Activated CD4-positive, alpha-beta T cell treated with anti-CD3 and anti-CD28 coated beads, Interleukin-2, Interleukin-6, amounts not matched to agents 100 ng/mL and 50 ng/mL, durations not matched to agents 16 hours and 8 hours (primary cell): ENCODE measurements at places on chromosomes 5 and 9.

DNA sequence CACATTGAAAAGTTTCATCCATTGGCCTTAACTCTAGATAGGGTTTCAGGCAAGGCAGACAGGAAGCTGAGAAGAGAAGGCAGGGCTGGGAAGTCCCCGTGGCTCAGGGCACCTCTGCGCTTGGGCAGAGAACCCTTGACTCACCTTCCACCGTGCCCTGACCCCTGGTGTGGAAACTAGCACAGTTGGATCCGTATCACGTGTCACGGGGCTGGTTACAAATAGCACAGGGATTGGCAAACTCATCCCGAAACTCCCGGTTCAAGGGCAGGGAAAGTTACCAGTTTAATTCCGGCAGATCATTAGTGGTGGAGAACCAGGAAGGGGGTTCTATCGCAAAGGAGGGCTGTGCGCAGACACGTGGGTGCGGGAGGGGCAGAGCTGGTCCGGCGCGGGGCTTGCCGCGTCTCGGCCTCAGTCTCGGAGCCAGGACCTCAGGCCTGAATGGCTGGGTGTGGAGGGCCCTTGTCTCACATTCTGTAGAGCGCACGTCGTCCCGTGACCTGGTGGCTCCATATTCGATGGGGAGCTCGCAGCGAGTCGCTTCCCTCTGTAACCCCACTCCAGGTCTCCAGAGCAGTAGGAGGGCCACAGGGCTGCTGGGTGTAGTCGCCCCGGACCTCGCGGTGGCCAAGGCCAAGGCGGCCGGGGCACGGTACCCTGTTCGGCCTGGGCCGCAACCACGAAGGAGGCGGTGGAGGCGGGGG, 771 bp upstream of the TMEM171 start:
- DNase-seq = peak; percentile 28

DNA sequence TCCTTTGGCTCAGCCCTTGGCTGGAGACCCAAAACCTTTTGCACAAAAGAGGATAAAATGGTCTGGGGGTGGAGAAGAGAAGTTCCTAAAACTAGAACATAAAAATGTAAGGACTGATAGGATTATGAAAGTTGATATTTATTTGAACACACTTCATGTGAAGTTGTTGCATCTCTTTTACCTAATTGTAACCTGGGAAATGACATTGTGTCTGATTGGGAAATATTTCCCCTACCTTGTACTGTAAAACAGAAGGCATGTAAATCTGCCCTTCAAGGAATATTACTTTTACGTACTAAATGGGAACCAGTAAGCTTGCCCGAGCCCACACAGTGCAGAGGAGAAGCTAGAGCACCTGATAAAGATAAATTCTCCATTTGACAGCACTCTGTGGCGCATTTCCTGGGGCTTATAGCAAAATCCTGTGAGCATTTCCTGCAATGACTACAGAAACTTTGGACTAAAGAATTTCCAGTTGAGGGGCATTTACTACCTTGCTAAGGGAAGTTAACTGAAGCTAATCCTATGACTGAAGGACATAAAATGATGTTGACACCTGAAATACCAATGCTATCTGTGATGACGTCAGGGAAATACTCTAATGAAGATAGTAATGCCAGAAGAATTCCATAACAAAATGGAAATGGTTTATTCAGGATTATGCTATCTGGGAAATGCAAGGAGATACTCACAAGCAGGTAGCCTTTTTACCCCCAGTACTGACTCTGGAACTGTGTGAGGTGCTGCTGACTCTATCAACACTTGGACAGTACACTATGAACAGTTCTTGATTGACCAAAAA, 78.3 kb upstream of the LIFR start:
- DNase-seq = no peak

DNA sequence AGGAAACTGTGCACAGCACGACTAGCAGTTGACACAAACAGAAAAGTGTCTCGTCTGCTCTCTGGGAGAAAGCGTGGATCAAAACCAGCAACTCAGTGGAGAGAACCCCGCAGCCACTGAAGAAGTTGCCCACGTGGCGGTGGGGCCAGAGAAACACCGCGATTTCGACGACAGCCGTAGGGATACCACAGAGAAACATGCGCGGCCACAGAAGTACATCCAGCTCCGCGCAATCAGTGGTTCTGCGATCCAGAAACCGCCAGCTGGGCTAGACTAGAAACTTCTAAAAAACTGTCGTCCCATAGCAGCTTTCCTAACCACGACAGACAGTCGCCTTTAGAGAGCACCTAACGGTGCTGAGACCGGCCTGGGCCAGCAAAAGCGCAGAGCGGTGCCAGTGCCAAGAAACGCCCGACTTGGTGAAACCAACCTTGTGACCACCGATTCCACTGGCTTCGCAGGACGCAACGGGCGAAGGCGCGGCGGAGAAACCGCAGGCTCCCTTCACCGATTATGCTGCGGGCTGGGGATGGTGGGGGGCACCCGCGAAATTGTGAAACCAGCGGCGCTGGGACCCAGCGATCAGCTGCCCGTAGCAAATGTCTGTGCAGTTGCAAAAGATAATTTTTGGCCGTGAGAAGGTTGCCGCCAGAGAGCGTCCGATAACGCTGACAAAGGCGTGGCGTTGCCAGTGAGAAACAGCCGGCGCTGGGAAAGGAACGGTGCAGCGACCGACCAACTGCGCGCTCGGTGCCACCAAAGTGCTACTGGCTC, 2.7 kb upstream of the ANXA2R start:
- peak; percentile 85 for DNase-seq

DNA sequence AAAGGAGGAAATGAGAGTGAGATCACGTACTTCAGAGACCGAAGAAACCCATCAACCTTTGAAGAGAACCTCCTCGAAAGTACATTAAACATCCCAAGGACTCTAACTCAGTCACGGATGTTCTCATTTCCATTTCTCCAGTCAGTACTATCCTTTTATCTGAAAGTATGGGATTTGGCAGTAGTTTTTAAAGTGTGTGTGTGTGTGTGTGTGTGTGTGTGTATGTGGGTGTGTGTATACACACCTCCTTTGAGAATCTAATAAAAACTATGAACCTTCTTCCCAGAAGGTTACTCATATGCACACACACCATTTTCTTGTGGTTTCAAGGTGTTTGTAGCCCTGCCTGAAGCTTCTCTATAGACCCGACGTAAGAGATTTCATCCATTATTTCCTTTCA, 53.9 kb downstream of the PRDM6 start:
- no peak for DNase-seq

- DNase-seq = no peak
These were observed 231.0 kb downstream of the GLIS3 start for GRCh38 chr9:4068914-4069313.

- DNase-seq = no peak
These were observed 75.6 kb upstream of the ZSWIM6 start for GRCh38 chr5:61256474-61256873.

- DNase-seq = no peak
These were observed 670 bp upstream of the FBP1 start for GRCh38 chr9:94639999-94640376.

DNA sequence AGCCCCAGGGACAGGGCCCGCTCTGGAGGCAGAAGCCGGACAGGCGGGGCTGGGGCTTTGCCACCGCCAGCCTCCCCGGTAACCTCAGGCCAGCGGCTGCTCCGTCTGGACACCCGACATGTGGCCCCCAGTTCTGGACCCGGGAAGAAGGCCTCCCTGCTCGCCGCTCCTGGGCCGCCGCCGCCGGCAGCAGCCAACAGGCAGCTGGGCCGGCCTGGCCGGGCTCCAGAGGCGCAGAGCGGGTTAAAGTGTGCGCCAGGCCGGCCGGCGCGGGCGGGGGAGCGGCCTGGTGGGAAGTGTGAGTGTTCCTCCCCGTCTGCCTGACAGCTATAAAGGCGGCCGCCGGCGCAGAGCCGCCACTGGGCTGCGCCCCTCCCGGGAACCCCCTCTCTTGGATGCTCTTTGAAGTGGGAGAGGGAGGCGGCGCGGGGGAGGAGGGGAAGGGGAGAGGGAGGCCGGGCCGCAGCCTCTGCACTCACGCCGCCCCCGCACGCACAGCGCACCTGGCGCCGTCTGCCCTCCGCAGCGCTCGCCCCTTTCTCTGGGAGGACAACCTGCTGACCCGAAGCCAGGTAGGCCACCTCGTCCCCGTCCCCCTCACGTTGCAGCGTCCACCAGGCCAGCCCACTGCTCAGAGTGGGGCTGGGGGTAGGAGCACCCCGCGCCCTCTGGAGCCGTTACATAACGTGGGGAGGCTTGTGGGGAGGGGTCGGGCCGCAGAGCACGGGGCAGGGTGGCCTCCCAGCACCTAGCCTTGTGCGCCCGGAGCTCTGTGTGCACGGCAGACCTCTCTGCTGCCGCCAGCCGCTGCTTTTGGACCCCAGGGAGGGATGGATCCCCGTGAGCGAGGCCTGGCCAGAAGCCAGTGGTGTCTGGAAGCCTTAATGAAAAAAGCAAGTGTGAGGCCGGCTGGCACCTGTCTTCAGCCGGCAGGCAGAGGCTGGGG, at the start of gene ADAMTSL2:
Gene ADAMTSL2 (plus strand): TSS at position 359 of the 946 bp plus-strand sequence. CDS start 2,009 bp downstream, outside the sequence.
- DNase-seq = no peak

DNA sequence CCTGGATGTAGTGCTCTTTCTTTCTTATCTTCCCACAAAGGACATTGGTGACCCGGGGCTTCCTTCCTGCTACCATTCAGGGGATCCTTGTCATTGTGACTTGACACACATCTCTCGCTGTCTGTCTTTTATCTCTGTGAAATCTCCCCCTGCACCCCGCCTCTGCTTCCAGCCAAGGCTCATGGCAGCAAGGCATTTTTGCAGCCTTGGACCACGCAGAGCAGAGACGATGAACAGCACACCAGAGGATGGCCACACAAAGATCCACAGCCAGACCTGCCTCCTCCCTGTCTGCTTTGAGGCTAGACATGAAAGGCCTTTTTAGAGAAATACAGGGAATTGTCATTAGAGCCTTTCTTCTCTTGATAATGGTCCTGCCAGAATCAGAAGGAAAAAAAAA, 549.1 kb downstream of the CDK5RAP2 start:
- no peak for DNase-seq

DNA sequence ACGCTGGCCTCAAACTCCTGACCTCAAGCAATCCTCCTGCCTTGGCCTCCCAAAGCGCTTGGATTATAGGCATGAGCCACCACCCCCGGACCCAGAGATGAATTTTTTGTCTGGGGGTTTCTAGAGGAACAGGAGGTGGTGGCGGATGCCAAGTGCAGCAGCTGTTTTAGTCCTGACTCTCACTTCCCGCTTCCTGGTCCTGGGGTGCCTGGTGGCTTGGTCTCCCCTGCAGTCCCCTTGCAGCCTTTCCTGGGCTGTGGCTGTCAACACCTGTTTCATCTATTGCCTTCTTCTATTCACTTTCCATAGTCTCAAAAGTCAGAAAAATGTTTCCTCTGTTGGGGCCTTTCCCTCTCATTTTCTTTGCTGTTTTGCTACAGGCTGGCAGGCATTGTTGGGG, 6.5 kb upstream of the NHP2 start:
- no peak for DNase-seq

GRCh38 chr5:172065431-172066065, 59.1 kb upstream of the FBXW11 start:
- no peak for DNase-seq

DNA sequence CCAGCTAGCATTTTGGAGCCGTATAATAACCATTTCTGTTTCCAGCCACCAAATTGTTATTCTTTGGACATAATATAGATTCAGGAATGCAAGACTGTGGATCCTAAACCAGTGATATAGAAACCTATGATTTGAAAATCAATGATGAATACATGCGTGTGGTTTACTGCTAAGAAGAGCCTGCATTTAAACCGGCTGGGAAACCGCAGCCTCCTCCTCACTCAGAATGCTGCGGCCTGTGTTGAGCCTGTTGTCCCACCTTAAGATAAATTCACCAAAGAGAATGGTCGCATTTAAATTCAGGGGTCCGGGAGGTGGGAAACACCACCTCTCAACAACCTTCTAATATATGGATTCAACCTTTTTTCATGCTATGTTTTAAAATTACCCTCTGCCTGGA, 148.0 kb downstream of the MEF2C start:
- DNase-seq = no peak

DNA sequence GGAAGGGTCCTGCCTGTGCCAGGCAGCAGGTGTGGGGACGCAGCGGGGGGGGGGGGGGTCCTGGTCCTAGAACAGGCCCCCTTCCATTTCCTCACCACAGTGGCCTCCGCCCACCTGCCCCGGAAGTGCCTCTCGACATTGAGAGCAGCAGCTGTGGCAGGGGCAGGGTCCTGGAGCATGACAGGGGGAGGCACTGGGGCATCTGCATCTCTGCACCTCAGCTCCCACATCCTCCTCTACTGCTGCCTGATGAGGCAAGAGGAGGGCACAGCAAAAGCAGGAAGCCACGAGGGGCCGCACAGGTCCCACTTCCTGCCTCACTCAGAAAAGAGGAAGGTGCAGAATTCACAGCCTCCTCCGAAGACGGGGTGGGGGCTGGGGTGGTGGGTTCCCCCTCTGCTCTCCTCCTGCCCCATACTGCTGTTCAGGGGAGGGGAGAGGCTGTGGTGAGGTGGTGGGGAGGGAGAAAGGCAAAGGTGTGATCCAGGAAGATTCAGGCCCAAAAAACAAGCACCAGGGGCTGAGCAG, 14.8 kb downstream of the AKNA start:
- peak; percentile 94 for DNase-seq

DNA sequence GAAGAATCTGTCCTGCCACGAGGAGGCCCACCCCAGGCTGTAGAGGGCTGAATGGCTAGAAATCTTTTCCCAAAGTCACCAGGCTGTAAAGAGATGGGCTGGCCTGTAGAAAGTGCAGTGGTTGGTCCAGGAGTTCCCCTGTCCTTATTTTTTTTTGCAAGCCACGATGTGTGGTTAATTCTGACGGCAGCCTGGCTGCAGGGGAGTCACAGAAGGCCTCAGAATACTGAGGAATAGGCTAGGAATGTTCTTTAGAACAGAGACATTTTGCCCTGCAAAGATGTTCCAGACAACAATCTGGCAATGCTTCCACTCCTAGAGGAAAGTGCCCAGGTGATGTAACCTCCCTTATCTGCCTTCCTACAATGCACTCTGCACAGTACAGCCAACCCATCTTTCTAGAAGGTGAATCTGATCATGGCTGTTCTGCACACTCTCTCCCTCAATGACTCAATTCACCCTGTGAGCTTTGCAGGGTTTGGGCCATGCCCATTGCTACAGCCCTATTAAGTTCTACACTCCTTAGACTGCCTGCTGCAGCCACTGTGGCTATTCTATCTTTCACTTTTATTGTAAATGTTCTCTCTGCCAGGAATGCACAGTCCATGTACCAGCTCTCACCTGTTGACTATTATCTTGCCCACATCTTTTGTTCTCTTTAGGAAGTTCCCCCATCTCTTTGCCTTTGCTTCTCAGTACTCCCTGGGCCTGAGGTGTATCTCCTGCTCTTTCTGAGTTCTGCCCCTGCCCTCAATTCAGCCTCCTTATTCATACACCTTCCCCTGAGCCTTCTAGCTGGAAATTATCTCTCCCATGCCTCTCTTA, 377.8 kb upstream of the CLINT1 start:
- DNase-seq = no peak

DNA sequence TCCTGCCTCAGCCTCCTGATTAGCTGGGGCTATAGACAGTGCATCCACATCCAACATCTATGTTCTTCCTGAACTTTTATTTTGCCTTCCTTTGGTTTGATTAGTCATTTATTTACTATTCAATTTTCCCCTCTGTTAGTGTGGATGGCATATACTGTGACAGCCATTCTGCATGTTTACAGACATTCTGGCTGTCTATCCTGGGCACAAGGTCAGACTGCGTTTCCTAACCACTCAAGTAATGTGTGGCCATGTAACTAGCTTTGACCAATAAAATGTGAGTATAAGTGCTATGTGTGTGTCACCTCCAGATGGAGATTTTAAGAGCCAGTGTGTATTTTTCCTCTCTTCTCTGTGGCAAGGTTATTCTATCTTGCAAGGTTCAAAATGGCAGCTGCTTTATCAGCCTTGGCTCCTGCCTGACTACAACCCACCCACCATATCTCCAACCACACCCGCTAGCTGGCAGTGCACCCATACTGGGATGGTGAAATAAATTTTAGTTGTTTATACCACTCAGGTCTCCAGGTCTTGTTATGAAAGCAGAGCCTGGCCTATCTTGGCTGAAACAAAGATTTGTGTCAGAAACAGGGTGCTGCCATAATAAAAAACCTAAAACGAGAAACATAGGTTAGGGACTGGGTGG, 32.2 kb downstream of the PDE6A start:
- DNase-seq = no peak
